Mesenteric fat pad (tissue), 1 donor: ENCODE measurements at places on chromosomes 13 and 19. TPM values are rescaled to one million over a fixed set of nuclear protein-coding genes. Genes with fewer than 3 reads are reported as not detected.
A peak's percentile ranks its signal among the peaks of the same experiment; 100 is the strongest.

GRCh38 chr13:107211073-107211472 lies 643.1 kb upstream of the ARGLU1 start:
- DNase-seq: no peak

- DNase-seq: no peak
These were observed 896.5 kb downstream of the UQCRFS1 start for GRCh38 chr19:28316464-28316863.

DNA sequence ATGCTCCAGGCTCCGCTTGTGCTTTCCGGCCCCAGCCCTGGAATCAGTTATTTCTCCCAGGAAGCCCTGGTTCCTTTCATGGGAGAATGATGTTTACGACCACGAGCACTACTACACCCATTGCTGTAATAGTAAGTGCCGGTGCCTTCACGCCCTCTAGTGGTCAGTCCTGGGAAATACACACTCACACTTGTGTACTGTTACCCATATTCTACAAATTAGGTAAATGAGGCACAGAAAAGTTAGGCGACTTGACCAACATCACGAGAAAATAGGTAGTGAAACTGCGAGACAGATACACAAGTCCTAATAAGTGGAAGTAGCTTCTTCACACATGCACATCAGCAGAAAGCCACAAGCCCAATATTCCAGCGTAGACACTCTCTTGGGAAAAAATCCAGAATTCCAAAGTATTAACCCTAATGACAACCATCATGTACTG lies 21.7 kb downstream of the CEACAM21 start:
- DNase-seq: no peak

DNA sequence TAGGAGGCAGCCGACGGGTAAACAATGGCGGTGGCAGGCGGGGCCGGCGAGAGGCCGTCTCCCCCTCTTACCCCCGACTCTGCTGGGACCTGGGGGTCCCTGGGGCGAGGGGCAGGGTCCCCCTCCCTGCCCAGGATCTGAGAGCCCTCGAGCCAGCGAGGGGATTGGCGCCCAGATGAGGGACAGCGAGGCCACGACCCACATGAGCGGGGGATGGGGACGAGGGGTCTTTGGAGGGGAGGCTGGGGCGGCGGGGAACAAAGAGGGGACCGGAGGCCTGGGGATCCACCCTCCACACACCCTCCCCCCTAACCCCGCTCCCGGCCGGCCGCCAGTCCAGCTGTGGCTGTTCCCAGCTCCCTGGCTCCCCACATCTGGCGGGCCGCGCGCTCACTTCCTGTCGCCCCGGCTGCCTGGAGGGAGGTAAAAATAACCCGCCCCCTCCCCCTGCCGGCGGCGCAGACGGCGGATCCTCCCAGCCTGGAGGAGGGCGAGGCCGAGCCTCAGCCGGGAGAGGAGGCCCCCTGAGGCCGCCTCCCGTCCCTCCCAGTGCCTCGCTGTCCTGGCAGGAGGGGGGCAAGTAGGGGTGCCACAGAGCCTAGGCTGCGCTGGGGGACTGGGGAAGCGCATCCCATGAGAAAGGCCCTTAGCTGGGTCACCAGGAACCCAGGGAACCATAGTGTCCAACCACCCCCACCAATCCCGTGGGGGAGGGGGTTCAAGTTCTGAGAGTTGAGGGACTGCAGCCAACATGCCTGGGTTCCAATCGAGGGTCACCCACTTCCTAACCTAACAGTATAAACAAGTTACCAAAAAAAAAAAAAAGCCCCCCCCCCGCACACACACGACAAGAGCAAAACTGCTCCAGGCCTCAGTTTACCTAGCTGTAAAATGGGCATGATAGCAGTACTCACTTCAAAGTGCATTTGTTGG lies 29.3 kb upstream of the NANOS3 start:
- peak; percentile 97 for DNase-seq

- DNase-seq: no peak
These were observed 215.3 kb upstream of the PCDH9 start for GRCh38 chr13:67445436-67445835.

- DNase-seq: no peak
These were observed 371.4 kb upstream of the SLC10A2 start for GRCh38 chr13:103437651-103438050.

DNA sequence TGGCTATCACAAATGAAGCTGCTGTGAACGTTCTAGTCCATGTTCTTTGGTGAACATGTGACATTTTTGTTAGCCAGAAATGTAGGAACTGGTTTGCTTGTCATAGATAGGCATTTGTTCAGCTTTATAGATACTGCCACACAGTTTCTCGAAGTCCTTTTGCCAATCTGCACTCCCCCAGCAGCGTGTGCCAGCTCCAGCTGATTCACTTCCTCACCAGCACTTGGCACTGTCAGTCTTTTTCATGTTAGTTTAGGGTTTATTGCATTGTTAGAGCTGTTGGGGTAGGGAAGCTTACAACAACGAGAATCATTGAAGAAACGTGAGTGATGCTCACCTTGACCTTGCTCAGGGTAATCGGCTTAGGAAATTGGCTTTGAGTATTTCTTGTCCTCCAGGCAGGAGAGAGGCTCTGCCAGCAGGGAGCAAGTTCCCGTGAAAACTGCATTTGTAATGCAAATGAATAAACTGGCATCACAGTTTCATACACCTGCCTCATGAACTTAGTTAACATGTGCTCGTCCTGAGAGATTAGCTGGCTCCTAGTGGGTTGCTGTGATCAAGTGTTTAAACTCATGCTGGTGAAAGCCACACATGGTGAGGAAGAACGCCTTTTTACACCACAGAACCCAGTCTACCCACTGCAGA lies 83.9 kb downstream of the ING1 start:
- DNase-seq: no peak

DNA sequence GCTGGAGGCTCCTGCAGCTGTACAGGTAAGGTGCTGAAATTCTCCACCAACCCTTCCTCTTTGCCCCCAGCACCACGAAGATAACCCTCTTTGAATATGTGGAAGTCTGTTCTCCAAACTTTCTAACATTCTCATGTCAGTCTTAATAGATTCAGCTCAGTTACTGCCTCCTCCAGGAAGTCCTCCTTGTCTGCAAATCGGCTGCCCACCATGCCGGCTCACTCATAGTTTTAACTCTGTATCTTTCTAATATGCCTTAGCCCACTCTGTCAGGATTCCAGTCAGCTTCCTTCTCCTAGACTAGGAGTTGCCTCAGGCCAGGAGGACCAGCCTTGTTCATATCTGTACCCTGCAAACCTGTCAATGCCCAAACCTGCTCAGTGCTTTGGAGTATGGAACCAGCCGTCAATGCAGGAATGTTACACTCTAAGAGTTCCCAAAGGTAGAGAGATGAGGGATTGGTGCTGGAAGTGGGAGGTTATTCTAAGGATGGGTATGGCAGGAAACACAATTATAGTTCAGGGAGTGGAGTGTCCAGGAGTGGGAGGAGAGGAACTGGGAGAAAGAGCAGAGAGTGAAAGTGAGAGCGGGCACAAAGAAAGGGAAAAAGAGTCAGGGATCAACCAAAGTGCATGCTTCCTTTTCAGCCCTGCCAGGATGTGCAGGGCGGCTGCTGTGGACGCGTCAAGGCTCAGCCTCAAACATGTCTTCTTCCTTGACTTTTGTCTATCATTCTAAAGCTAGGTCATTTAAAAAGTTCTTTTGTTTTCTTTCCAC lies 38.0 kb upstream of the ALOX5AP start:
- no peak for DNase-seq

DNA sequence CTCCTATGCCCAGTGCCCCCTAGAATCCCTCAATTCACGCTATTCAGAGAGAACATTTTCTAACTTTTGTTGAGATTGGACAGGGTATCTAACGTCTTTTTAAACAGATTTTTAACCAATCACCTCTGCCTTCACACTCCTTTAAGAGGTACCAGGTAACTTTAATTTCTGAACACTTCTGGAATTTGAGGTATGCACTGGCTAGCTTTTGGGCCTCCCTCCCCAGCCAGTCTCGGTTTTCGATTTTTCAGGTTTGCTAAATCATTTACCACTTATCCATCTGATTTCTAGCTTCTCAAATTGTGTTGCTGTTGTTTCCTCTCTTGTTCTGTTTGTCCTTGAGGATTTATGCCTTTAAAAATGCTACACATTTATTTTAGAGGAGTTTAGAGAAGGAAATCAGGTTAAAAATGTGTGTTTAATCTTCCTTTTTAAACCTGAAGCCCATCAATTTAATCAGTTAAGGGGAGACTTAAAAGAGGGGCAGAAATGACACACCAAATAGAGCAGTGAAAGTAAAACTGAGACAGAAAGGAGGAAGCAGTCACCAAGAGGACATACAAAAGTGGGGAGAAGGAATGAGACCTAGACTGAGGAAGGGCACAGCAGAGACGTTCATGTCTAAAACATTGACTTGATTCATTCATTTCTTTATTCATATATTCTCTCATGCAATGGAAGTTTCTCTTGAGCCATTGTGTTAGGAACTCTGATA lies 139.6 kb upstream of the HTR2A start:
- DNase-seq: no peak

GRCh38 chr13:109756778-109757177 lies 29.6 kb downstream of the IRS2 start:
- DNase-seq: no peak

GRCh38 chr13:40756042-40756441 lies 14.9 kb downstream of the MRPS31 start:
- no peak for DNase-seq

DNA sequence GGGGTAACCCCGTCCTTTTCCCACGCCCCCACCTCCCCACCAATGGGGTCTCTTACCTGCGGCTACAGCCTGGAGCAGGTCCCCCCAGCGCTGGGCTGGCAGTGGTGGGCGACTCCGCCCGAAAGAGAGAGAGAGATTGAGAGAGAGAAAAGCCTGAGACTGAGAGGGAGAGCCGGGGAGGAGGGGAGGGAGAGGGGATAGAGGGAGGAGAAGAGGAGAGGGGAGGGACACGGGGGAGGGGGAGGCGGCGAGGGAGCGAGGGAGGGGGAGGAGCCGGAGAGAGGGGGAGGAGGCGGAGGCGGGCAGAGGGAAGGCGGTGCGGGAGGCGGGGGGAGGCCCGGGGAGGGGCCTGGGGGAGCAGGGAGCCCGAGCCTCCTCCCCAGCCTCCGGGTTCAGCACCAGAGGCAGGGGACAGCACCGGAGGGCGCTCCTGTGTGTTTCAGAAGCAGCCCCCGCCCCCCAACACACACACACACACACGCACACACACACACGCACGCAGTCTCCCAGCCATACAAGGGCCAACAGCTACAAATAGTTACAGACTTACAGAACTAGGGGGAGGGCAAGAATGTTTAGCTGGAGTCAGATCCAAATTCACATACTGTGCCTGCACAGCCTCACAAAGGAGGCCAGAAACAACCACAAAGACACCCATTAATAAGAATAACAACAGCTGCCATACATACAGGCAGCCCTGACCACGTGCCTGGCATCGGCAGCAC lies at the start of gene SLC8A2:
SLC8A2 (minus strand) TSS at position 161 of the 725 bp plus-strand sequence. CDS start 5,490 bp downstream, outside the sequence.
- DNase-seq: no peak

DNA sequence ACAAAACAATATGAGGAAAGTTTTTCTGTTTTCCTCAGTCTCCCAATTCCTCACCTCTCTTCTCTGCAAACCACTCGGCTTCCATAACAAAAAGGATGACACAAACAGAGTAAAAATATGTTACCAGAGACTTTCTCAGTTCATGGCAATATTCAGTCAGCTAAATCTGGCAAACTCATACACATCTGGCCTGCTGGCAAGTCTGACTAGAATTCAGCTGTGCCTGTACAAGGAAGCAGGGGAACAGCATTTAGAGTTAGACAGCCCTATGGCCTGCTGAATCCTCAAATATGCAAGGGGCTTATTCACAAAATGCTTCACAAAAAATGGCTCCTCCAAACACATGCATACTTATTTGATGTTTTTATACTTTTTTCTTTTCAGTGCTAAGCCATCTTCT lies 227.8 kb downstream of the ENOX1 start:
- DNase-seq: no peak

GRCh38 chr13:43266936-43267615 lies 243.7 kb downstream of the DNAJC15 start:
- no peak for DNase-seq

DNA sequence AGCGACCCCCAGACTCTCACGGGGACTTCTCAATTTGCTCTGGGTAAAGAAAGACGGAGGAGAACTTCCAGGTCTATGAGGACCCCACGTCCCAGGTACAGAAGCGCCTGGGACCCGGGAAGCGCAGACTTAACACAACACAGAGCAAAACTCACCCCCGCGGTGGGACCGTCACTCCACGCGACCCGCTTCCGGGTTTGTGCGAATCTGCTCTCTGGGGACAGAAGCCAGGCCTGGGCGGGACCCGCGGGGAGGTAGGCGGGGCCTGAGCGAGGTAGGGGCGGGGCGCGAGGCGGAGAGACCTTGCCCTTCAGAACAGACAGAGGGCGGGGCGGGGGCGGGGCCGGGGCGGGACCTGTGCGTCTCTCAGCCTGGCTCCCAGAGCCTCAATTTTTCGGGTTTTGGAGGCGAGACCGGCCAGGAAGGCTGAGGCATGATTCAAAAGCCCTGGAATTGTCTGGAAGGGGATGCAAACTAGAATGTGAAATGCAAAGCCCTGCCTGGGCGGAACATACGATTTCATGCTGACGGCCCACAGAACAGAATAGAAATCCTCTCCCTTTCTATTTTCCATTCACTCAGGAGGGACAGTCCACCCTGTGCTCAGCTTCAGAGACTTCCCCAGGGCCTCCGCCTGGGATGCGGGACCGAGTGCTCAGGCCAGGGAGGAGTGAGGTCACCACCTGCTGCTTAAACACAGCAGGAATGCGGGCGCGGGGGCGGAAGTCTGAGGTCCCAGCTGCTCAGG lies 19.3 kb upstream of the ZNF888 start:
- peak; percentile 97 for DNase-seq

DNA sequence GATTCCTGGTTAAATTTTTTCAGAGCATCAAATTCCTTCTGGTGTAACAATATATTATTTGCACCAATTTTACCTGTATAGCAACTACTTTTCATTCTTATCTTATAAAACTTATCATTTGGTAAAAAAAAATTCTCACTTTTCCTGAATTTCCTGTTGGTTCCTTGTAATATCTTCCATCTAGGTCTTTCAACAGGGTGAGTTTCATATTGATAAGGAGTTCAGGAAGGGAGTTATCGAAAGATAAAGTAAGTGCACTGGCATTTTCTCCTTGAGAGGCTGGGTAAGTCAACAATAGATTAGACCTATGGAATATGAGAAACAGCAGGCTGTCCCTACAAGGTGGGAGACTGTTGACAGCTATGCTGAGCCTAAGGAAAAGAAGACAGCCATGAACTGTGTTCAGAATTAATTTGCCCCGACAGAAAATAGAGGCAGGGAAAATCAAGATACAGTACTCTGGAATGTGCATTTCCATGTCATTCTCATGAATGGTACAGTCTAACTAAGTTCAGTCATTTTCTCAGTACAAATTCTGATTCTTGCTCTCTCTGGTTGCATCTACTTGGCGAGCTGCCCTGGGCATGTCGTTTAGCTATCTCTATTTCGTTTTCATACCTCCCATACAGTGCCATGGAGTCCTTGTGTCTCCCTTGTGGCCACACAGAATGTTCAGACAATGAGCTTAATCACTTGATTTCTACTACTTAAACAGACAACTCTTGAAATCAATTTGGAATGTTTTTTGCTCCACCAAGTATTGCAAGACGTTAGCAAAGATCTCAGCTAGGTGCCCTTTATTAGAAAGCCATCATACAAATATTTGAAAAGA lies 9.9 kb downstream of the IGFL1 start:
- DNase-seq: no peak

- DNase-seq: no peak
These were observed 13.4 kb upstream of the GTF2F1 start for GRCh38 chr19:6406401-6406800.

GRCh38 chr13:38785042-38785441 lies 98.2 kb downstream of the FREM2 start:
- DNase-seq: no peak

GRCh38 chr13:28535734-28536133 lies 40.8 kb upstream of the FLT1 start:
- no peak for DNase-seq

GPR4 gene
- 32.7 TPM for total RNA-seq

PRSS57 gene
- not detected for total RNA-seq

NAA16 gene
- 12.8 TPM for total RNA-seq

INAFM1 gene
- total RNA-seq: 34.4 TPM

DHX34 gene
- 13.2 TPM for total RNA-seq

FBXO17 gene
- 28.4 TPM for total RNA-seq
